ENCODE measurements at places on chromosomes 12 and 14. TPM values are rescaled to one million over a fixed set of nuclear protein-coding genes. Genes with fewer than 3 reads are reported as not detected.

DNA sequence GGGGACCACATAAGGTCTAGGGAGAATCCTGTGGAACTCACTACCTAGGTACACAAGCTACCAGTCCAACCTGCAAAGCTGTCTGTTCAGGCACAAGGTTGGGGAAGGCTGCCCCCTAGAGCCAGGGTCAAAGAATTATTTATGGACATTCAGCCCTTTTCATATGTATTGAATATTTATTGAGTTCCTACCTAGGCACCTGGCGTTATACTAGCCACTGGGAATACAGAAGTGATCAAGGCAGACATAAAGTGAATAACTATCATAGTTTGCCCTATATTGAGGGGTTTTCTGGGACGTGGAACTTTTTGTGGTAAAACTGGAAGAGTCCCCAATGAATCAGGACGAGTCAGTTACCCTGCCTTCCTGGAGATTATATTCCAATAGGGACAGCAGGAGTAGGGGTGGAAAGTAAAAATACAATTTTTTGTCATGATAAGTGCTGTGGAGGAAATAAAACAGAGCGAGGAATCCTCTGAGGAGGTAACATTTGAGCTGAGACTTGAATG is 5.8 kb upstream of the SLC48A1 start:
- no peak overlapping the region for H3K27ac ChIP-seq
- no peak overlapping the region for H3K4me3 ChIP-seq
- no peaks in the 10 kb centered on the region for H3K27me3 ChIP-seq
- no peaks in the 10 kb centered on the region for H3K36me3 ChIP-seq

- peaks cover 57% of the 10 kb centered on the region for H3K4me1 ChIP-seq
- DNase-seq = no peak
- H3K36me3 ChIP-seq = no peaks in the 10 kb centered on the region
- peak overlapping the region; percentile 99 for H3K27ac ChIP-seq
These were observed 7.0 kb upstream of the UBC start for GRCh38 chr12:124921200-124922031.

- no peak overlapping the region for H3K27ac ChIP-seq
- H3K4me1 ChIP-seq = no peaks in the 10 kb centered on the region
- no peak overlapping the region for H3K4me3 ChIP-seq
- no peaks in the 10 kb centered on the region for H3K27me3 ChIP-seq
- no peaks in the 10 kb centered on the region for H3K36me3 ChIP-seq
- no peak for DNase-seq
These were observed 148.5 kb downstream of the VRK1 start for GRCh38 chr14:96945721-96946120.

- no peak overlapping the region for H3K4me3 ChIP-seq
- no peak for DNase-seq
- H3K27me3 ChIP-seq = no peaks in the 10 kb centered on the region
- no peaks in the 10 kb centered on the region for H3K36me3 ChIP-seq
These were observed 488.3 kb downstream of the APAF1 start for GRCh38 chr12:99133401-99133800.

GRCh38 chr14:71776471-71777360 is 155.5 kb upstream of the RGS6 start:
- H3K4me1 ChIP-seq = no peaks in the 10 kb centered on the region
- no peak for DNase-seq
- H3K36me3 ChIP-seq = no peaks in the 10 kb centered on the region
- H3K27ac ChIP-seq = no peak overlapping the region
- no peaks in the 10 kb centered on the region for H3K27me3 ChIP-seq

DNA sequence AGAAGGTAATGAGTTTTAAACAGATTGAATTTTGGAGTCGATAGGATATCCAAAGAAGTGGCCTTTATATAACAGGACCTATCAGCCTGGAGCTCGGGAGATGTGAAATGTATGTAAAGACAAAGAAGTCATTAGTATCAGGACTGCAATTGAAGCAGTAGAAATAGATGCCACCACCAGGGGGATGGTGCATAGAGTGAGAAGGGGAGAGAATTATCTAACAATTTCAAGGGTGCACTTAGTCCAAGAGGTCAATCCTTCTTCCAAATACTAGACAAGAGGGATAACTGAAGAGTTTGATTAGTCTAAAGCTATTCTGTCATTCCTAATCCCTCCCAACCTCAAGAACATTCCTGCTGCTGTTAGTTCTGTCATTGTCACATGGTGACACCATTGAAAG is 127.8 kb downstream of the CFAP54 start:
- H3K4me1 ChIP-seq = no peaks in the 10 kb centered on the region
- no peak for DNase-seq
- H3K36me3 ChIP-seq = no peaks in the 10 kb centered on the region

- H3K36me3 ChIP-seq = no peaks in the 10 kb centered on the region
- no peak for DNase-seq
- peaks cover 4% of the 10 kb centered on the region for H3K4me1 ChIP-seq
- H3K27ac ChIP-seq = no peak overlapping the region
- no peaks in the 10 kb centered on the region for H3K27me3 ChIP-seq
These were observed 338.3 kb downstream of the DPF3 start for GRCh38 chr14:72555609-72556000.

DNA sequence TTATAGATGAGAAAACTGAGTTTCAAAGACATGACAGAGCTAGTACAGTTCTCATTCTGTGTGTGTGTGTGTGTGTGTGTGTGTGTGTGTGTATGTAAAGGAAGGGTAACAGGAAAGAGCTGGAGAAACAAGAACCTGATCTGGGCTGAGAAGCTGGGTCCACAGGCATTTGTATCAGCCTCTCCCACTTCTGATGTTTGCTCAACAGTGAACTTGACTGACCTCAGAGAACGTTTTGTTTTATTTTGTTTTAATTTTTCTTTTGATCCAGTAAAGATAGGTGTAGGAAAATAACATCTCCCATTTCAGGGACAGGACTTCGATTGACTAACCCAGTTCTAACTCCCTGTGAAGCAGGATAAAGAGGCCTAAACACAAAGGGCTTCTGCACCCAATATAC is 85.4 kb downstream of the STXBP6 start:
- H3K4me1 ChIP-seq = peaks cover 92% of the 10 kb centered on the region
- peak overlapping the region; percentile 80 for H3K27ac ChIP-seq
- H3K36me3 ChIP-seq = no peaks in the 10 kb centered on the region
- no peak for DNase-seq

GRCh38 chr14:98953551-98954348 is 318.2 kb downstream of the BCL11B start:
- no peaks in the 10 kb centered on the region for H3K36me3 ChIP-seq
- H3K27ac ChIP-seq = peak overlapping the region; percentile 3
- H3K4me1 ChIP-seq = no peaks in the 10 kb centered on the region

DNA sequence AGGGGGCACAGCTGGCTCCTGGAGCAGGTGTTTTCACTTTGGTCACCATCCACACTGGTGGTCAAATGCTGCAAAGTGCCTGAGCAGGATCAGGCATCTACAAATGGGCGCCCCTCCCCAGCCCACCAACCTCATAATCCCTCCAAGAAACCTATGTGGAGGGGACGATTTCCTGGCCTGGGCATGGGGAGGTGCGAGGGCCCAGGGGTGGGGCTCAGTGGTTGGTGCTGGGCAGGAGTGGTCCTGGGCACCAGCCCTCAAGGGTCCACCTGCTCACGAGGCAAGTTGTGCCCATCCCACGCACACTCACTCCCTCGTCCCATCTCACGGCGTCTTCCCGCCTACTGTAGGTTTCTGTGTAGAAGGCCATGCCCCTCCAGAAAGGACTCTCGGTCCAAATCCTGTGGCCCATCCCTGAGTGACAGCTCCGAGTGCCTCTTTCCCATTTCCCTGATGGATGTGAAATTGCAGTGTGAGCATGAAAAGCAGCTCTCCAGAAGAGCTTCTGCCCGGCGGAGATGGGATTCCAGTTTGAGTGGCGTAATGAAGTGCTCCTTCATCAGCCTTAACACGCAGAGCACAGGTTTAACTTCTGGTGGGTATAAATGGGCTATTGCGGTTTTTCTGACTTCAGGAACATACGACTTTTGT is 36.9 kb downstream of the SLC15A4 start:
- peaks cover 5% of the 10 kb centered on the region for H3K4me1 ChIP-seq
- DNase-seq = no peak
- H3K27ac ChIP-seq = no peak overlapping the region

DEGS2 gene
- total RNA-seq = 0.06 TPM

CLEC1A gene
- total RNA-seq = 1.7 TPM

KLRC3 gene
- not detected for total RNA-seq

GNB3 gene
- total RNA-seq = 0.50 TPM

Measured in esophagus muscularis mucosa (tissue), 4 donors.